ENCODE measurements at places on chromosomes 7 and 10.

GRCh38 chr7:140685407-140686087 lies 11.0 kb upstream of the NDUFB2 start:
- DNase-seq, result no peak

- DNase-seq, result no peak
Observed at GRCh38 chr10:98478430-98479222, 31.9 kb upstream of the HPS1 start.

GRCh38 chr7:101813402-101814019 lies 3.9 kb upstream of the CUX1 start:
- no peak for DNase-seq

GRCh38 chr10:105073999-105074398 lies 432.9 kb downstream of the SORCS3 start:
- DNase-seq, result no peak

DNA sequence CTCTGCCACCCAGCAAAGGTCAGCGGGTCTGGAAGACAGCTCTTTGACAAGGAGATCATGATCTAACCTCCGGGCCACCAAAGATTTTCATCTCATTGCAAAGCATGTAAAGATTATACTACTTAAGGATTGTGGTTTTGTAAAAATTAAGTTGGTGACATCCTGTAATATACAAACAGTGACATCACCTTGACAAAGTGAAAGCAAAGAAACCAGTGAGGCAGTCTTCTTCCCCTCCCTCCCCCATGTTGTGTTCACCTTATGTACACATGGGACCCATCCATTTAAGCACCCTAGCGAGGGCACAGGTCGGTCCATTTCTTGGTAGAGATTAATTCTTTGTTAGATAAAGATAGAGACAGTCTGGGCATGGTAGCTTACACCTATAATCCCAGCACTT lies 3.9 kb downstream of the MDH2 start:
- no peak for DNase-seq

GRCh38 chr10:80397014-80397413 lies 11.3 kb upstream of the PRXL2A start:
- DNase-seq, result no peak

DNA sequence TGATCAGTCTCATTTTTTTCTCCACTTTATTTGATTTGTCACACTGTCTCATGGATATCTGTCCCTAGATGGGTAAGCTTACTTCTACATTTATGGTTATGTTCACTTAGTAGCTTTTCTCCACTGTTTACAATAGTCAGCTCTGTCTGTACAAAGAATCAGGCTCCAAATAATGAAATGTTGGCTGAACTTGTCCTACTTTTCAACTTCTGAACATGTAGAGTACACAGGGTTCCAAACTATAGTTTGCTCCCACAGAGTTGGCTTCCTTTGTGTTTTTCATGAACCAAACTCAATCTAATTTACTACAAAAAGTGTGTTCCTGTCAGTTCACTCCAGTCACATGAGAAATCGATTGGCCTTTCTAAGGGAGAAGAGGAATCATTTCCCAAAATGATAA lies 175.0 kb downstream of the CCDC71L start:
- no peak for DNase-seq

- no peak for DNase-seq
Observed at GRCh38 chr10:129394518-129395328, 72.3 kb upstream of the MGMT start.

GRCh38 chr10:9285690-9286089 lies 1231.2 kb downstream of the GATA3 start:
- no peak for DNase-seq

DNA sequence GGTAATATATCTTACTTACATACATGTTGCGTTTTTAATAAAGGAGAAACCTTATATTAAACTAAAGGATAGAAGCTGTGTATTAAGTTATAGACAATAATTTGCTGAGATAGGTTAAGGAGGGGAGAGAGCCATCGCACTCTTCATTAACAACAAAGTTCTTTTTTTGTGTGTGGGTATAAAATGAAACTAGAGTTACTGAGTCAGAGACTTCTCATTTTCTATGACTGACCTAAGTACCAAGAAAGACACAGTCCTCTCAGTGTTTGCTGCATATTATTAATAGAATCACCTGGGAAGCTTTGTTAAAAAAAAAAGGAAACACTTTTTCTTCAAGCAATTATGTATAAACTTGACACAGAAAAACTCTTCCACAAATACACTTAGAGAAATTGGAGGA lies 31.4 kb downstream of the FEZF1 start:
- DNase-seq, result no peak

- DNase-seq, result no peak
Observed at GRCh38 chr10:91010952-91011351, 90.1 kb upstream of the ANKRD1 start.

DNA sequence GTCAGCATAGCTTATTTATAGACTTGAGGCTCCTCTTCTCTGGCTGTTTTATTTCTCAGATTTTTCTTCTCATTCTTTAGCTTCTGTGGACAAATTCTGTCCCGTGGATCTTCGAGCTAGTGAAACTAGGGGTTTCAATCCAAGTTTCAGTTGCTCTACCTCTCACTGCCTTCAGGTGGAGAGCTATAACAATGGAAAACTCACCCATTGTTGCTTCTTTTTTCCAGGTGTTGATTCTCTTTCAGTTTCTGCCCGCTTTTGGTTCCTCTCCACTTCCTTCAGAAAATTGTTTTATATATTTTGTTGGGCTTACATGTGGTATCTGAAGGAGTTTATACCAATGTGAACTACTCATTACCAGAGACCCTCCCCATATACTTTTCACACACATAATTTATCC lies 266.1 kb downstream of the TCF7L2 start:
- DNase-seq, result no peak

- no peak for DNase-seq
Observed at GRCh38 chr10:12838995-12839927, 162.3 kb downstream of the CCDC3 start.

DNA sequence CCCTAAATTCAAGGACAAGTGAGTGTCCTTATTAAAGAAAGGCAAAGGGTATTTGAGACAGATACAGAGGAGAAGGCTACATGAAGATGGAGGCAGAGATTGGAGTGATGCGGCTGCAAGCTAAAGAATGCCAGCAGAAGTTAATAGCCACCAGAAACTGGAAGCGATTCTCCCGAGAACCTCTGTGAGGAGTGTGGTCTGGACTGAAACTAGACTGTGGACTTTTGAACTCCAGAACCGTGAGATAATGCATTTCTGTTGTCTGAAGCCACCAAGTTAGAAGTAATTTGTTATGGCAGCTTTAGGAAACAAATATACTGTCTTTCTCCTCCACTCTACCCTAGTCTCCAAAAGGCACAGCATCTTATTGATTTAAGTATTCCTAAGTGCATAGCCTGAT lies 80.3 kb upstream of the CREB5 start:
- DNase-seq, result no peak

GRCh38 chr7:29087840-29088170 lies 58.5 kb downstream of the CPVL start:
- DNase-seq, result no peak

GRCh38 chr7:40799-41750 lies 151.3 kb upstream of the FAM20C start:
- no peak for DNase-seq

- DNase-seq, result no peak
Observed at GRCh38 chr7:36266683-36267082, 113.6 kb downstream of the EEPD1 start.

DNA sequence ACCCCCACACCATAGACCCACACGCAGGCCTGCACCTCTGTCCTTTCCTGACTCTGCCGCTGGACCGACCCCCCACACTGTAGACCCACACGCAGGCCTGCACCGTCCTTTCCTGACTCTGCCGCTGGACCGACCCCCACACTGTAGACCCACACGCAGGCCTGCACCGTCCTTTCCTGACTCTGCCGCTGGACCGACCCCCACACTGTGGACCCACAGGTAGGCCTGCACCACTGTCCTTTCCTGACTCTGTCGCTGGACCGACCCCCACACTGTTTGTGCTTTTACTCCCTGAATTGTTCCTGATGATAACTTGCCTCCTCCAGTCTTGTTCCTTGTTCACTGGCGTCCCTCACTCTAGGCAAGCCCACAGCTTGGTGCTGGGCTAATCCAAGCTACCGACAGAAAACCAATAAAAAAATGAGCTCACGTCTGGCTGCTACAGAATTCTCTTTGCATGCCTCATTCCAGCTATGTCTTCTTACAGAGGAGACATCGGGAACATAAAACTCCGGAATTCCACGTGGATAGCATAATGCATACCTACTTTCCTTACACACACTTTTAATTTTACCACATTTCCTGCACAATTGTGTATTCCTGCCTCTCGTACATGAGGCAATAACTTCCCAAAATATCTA lies 494.3 kb downstream of the PTPRN2 start:
- DNase-seq, result no peak
